Stimulated activated CD4-positive, alpha-beta T cell treated with anti-CD3 and anti-CD28 coated beads, Interleukin-1b, Interleukin-23, amount 100 ng/mL, for 48 hours (primary cell): ENCODE measurements at places on chromosomes 4 and X.

GRCh38 chr4:24244663-24245490, 339.5 kb downstream of the DHX15 start:
- DNase-seq, result no peak

DNA sequence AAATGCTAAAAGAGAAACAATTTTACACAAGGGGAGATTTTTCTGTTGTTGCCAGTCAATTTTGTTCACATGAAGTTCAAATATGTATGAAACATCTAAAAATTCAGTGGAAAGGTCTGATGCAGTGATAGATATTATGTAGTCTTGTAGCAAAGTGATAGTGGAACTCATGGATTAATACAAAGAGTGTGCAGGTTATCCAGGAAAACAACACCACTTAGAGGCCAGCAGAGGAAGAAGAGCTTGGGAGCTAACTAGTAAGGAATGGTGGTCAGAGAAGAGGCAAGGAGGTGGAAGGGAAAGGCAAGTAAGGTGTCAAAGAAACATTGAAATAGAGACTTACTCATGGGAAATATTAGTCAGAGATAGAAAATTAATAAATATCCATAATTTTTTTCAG, 395.6 kb downstream of the MAPK10 start:
- no peak for DNase-seq

DNA sequence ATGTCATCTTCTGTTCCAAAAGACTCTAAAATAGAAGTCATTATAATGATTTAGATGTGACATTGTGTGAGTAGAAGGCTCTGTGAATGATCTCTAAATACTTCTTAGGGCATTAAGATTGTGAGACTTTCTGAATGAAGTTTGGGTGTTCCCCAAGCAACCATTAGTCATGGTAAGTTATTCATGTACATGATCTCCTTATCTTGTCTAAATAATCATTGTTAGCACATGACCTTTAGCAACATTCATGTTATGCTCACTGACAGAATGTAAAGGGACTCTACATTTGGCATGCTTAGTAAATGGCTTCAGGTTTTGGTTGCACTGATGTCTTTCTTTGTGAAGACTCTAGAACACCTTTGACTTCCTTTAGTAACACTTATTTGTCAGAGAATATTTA, 140.8 kb upstream of the AGA start:
- DNase-seq, result no peak

DNA sequence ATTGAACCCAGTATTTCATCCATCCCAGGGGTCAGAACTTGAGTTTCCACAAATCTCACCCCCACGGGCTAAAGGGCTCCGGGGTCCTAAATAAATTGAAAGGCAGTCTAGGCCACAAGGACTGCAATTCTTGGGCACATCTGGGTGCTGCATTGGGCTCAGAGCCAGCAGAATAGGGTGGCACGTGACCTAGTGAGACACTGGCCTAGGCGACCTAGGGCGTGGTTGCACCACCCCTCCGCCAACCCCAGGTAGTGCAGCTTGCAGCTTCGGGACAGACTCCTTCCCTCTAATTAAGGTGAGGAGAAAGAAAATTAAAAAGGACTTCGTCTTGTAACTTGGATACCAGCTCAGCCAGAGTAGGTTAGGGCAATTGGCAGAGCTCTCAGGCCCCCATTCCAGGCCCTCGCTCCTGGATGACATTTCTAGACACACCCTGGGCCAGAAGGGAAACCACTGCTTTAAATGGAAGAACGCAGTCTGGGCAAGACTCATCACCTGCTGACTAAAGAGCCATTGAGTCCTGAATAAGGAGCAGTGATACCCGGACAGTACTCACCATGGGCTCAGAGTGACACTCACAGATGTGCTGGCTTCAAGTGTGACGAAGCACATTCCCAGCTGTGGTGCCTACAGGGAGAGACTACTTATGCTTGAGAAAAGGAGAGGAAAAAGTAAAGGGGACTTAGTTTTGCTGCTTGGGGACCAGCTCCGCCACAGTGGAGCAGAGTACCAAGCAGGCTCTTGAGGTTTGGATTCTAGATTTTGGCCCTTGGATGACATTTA, 735.4 kb downstream of the FSTL5 start:
- DNase-seq, result no peak

DNA sequence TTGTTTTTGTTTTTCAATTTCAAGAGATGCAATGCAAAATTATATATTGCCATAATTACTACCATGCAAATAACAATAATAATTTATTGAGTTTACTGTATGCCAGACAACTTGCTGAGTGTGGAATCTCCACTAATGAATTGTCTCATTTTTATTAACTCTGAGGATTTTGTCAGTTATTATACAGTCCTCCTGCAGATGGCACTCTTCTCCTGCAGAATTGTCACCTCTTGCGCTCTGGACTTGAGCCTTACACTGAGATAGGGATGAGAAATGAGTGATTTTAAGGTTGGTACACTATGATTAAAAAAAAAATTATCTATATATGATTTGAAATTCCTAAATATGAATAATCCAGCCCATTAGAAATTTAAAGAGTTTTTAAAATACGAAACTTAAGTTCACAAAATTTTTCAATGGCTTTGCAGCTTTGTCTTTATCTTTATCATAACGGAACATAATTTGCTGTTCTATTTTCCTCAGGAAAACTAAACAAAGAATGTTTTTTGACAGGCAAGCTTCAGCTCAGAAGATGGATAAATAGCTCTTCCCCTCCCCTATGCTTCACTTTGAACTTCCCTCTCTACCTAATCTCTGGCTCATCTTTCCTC, 12.7 kb upstream of the PAQR3 start:
- no peak for DNase-seq

GRCh38 chr4:6177587-6178197, 22.7 kb downstream of the JAKMIP1 start:
- DNase-seq, result peak; percentile 12
